ENCODE measurements at places on chromosomes 13 and 19.
A peak's percentile ranks its signal among the peaks of the same experiment; 100 is the strongest.

GRCh38 chr19:49368711-49369358, 5.2 kb downstream of the DKKL1 start:
- no peak for DNase-seq

DNA sequence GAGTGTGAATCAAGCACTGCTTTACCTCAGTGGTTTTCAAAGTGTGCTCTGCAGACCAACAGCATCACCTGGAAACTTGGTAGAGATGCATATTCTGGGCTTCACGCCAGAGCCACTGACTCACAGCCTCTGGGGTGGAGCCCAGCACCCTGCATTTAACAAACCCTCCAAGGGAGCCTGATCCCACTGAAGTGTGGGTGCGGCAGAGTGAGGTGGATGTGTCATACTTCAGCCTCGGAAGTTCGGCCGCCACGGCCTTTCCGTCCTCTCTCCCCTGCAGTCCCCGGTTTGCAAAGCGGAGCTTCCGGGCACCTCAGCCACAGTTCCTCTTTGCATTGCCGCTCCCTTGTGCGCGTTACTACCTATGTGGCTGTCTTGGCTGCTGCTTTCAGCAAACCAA, 33.3 kb upstream of the MICU2 start:
- DNase-seq, result peak; percentile 67

- DNase-seq, result no peak
Observed at GRCh38 chr13:41462427-41462826, 5.1 kb downstream of the RGCC start.

GRCh38 chr19:19628501-19629134, 598 bp upstream of the LPAR2 start:
- peak; percentile 37 for DNase-seq

GRCh38 chr13:112576191-112576590, 11.8 kb downstream of the TUBGCP3 start:
- no peak for DNase-seq

DNA sequence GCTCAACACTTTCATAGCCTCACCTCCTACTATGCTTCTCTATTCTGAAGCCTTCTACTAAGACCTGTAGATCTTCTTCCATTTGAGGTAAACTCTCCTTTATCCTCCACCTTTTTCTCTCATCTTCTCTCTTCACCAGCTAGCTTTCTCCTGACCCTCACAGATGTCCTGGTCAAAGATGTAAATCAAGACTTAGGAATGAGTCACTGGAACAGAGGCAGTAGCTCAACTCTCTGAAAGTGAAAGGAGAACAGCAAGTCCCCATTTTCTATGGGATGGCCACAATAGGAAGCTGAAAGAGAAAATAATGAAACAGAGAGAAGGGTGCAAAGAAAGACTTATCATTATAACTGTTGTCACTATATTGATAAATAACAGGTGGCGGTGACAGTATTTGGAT, 86.1 kb upstream of the DOCK9 start:
- DNase-seq, result no peak

DNA sequence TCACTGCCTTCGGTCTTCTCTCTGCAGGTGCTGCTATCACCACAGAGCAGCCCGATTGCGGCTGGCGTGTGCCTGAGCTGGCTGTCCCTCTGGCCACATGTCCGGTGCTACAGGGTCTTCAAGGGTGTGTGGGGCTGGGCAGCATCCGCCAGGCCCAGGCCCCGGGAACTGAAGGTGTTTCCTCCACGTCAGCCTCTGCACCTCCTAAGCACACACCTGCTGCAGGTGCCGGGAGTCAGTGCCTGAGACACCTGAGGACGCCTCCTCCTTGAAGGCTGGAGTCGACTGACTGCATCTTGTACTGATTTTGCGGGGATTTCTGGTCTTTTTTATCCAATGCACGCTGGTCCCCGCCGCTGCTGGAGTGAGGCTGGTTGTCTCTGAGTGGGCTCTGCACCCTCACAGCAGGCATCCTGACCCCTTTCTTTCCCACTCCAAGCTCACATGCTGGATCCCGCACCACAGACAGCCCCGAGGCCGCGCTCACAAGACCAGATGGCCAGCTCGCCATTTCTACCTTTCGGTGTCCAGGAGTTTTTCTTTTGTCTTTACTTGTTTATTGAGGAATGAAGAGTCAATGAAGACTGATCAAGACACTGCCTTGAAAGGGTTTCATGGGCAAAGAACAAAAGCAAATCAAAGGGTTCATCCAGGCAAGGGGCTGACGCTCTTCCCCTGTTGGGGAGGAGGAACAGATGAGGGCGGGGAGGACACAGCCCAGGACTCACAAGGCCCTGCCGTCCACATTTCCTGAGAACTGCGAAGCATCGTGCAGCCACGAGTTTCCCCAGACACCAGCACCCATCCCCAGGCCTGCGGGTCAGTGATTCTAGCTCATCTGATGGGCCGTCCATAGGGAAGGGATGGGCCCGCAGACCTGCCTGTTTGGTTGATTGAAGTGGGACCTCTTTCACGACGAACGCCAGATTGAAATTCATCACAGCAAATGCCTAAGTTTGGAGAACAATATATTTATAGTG, 203.8 kb upstream of the SOX1 start:
- DNase-seq, result no peak

DNA sequence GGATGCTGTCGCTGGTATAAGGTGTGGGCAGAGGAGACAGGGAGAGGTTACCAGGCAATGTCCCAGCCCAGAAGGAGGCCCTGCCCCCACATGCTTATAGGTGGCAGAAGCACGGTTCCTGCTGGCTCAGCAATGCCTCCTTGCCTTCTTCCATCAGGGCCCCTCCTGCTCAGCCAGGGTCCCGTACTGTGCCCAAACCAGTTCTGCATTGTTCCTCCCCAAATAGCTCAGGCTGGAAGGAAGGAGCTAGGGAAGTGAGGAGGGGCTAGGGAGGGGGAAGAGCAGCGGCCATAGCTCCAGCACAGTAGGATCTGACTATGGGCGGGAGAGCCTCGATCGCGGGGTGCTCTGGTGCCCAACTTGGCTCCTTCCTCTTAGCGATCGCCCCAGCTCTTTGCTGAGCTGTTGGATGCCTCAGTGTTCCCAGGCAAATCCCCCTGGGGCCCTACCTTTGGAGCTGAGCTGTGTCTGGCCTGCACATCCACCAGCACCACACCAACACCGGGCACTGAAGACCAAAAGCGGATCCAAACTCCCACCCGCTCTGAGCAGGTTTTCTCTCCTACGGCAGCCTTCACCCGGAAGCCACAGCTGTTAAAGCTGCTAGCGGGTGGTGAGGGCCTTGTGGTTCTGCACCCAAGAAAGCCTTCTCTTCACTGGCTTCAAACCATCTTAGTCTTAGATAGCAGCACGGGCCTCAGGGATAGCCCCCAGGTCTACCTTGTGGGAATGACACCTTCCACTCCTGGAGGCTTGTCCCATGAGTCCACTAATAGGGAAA, 32.1 kb upstream of the PEPD start:
- no peak for DNase-seq

DNA sequence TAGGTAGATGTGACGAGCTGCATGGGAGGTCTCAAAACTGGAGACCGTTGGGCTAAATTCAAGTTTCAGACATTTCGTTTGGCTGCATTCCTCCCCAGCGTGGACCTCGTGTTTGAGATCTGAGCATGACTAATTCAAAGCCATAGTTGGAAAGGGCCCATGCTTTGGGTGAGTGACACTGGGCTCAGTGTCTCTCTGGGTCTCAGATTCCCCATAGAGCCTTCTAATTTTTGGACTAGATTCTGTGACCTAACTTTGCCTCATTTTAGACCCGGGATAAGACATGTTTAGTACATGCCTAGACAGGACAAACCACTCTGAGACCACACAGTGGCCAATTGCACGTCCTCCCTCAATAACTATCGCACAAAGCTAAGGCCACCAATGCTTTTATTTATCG, 16.6 kb downstream of the CKM start:
- no peak for DNase-seq

DNA sequence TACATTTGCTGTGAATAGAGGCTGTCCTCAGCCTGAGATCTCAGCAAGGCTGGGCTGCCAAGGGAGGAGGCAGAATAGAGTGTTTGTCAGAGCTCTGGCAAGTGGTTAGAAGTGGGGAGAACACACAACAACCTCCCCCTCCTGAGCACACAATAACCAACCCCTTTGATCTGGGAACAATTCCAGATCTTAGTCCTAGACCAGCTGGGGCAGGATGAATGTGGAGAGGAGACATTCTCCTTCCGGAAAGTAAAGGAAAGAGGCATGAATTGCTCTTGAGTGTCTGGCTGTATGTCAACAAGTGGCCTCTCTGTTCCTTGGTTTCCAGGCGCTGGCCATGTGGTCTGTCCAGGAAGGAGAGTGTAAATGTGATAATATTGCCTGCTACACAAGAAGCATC, 114.9 kb upstream of the TMTC4 start:
- DNase-seq, result no peak

GRCh38 chr19:15869109-15869555, 28.7 kb downstream of the CYP4F2 start:
- no peak for DNase-seq

GRCh38 chr13:112249644-112250610, 126.2 kb upstream of the SPACA7 start:
- no peak for DNase-seq

DNA sequence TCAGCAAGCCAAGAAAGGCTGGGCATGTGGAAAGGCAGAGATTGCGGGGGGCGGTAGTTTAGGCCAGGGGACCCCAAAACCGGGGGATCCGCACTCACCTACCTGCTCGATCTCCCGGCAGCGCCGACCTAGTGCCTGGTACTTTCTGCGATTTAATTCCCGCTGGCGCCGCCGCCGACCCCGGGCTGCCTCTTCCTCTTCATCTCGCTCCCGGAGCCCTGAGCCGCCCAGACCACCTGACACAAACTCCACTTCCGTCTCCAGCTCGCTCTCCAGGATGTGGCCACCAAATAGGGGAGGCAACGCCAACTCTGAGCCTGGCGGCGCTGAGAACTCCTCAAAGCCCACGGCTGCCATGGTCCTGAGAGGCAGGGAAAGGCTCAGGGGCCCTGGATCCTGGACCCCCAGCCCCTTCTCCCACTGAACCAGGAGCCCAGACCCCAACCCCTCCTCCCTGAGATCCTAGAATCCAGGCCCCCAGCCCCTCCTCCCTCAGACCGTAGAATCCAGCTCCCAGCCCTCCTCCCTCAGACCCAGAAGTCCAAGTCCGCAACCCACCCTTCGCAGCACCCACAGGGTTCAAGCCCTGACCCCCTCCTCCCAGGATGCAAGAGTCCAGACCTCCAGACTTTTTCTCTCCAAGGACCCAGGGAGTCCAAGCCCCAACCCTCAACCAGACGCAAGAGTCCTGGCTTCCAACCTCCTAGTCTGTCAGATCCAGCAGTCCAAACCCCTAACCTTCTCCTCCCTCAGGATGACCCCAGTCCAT, 933 bp downstream of the TFPT start:
- no peak for DNase-seq

- no peak for DNase-seq
Observed at GRCh38 chr13:113559061-113559460, 25.5 kb upstream of the TFDP1 start.

DNA sequence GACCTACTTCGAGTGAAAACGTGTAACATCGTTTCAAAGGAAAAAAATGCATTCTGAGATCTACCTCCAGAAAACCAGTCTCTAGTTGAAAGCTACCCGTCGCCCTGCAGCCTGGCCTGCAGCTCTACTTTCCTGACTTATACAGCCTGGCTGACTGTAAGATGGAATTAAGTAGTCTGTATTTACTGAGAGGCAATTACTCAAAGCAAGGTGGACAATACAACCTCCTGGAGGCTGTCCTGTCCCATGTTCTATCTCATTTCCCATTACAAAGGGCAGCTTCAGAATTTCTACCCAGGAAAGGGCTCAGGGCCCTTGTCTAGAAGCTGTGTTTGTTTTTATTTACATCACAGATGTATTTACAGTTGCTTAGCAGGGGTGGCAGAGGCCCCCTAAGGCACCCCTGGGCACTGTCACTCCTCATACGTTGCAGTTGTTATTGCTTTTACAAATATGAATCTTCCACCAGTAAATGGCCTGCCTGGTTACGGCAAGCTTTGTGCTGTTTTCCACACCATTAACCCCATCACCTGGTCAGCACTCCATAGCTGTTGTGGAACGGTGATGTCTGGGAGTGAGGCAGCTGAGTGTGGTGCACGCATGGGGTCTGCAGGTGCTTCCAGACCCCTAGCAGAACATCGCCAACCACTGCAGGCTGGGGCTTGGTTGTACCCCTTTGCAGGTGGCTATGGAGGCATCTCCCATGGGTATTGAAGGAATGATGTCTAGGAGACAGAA, 46.3 kb upstream of the MTIF3 start:
- peak; percentile 42 for DNase-seq

GRCh38 chr13:73984949-73985691, 149.1 kb downstream of the KLF12 start:
- no peak for DNase-seq

DNA sequence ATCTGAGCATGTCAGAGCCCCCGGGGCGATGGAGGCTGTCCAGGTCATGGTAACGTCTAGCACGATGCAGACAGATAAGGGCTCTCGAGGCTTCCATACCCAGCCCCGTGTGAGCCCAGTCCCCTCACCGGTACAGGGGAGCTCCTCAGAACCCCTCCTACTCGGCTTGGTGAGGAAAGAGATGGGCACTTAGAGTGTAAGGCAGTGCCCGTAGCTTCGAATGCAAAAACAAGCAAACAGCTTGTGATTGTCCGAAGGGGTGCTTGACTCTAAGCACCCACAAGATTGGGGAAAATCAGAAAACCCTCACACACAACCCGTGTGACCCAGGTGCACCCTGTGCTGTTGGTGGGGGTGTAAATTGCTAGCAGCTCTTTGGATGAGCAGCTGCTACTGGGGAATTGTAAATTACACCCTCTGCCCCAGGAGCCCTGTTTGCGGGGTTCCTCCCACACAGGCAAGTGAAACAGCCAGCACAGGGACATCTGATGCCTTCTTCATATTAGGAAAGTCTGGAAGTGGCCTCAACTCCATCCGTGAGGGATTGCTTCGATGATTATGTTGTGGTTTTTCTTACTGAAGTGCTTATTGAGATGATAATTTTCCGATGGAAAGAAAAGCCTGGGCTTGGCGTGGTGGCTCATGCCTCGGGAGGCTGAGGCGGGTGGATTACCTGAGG, 918 bp upstream of the PSPN start:
- no peak for DNase-seq

- DNase-seq, result no peak
Observed at GRCh38 chr13:113078902-113079780, 26.4 kb upstream of the F7 start.

- no peak for DNase-seq
Observed at GRCh38 chr13:27534981-27535380, 84.6 kb upstream of the MTIF3 start.

DNA sequence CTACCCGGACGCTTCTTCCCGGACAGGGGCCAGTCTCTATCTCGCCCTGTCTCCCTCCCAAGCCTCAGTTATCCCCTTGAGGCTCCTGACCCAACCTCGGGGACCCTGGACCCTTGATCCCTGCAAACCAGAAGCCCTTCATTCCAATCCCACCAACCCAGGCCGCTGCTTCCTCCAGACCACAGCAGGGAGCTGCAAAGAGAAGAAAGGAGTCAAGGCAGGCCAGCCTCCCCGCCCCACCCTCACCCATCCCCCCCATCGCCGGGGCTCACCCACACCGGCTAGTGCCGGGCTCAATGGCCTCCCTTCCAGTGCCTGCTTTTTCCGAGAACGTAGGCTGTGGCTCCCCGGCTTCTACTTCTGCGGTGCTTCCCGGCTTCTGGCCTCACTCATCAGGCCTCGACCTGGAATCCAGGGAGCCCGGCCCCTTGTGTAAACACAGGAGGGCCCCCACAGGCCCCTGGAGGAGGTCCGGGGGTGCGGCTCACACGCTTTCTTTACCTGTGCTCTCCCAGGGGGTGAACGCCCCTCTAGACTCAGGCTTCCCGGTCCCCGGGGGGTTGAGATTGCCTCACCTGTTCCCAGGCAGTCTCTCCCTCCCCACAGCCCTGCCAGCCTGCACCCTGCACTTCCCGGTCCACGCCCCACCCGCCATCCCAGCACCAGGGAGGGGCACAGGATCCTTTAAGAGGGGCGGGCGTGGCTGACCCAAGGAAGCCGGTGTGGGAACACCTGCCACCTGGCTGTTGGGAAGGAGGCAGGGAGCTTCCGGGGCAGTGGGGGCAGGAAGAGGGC, at the start of gene FAM83E:
Gene FAM83E (minus strand): TSS at position 641 of the 795 bp plus-strand sequence. CDS start 1,704 bp downstream, outside the sequence.
- DNase-seq, result peak; percentile 33
